ENCODE measurements at places on chromosomes 6 and 20.

DNA sequence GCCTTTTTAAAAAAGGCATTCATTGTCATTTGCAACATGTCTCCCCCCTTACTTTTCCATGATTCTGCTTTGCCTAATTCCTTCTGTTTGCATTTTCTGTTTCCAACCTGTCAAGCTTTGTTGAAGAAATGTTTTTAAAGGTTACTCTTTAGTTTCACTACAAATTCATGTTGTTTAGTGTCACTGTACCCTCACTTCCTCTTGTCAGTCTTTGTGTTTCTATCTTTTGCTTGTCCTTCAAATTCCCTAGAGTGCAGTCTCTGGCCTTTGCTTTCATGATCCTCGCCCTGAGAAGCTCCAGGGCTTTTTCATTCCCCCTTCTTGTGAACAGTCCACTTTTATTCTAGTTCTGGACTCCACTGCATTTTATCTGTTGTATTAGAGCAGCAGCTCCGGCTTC, 90.6 kb downstream of the MAP3K4 start:
- H3K4me1 ChIP-seq, result no peaks in the 10 kb centered on the region
- no peaks in the 10 kb centered on the region for H3K36me3 ChIP-seq
- H3K4me3 ChIP-seq, result no peak overlapping the region
- no peak overlapping the region for H3K27ac ChIP-seq
- DNase-seq, result no peak

DNA sequence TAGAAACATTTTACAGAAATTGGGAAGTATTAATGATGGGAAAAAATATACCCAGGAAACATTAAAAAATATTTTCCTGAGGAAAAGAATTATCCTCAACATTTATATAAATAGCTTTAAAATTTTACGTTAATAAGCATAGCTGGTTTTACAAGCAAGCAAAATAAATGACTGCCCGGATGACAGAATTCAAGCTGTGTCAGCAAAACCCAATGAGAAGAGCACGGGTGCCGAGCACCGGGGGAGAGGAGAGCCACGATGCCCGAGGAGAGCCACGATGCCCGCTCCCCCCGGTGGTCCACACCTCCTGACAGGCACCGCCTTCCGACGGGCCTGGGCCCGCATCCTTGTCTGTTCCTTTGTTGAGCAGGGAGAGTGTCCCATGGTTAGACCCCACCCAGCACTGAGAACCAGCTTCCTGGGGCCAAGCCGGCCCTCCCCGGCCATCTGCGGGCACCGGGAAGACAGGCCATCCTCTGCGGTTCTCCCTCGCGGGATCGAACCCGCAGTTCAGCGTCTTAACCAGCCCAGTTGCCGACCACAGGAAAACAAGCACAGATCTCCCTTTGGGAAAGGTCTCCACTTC, 63.3 kb upstream of the PDE10A start:
- H3K4me3 ChIP-seq, result no peak overlapping the region
- no peaks in the 10 kb centered on the region for H3K27me3 ChIP-seq
- no peaks in the 10 kb centered on the region for H3K4me1 ChIP-seq
- no peak overlapping the region for H3K27ac ChIP-seq
- DNase-seq, result no peak

GRCh38 chr20:19335916-19336315, 123.5 kb downstream of the SLC24A3 start:
- peaks cover 4% of the 10 kb centered on the region for H3K4me1 ChIP-seq
- H3K27me3 ChIP-seq, result no peaks in the 10 kb centered on the region
- no peaks in the 10 kb centered on the region for H3K36me3 ChIP-seq
- no peak overlapping the region for H3K4me3 ChIP-seq
- DNase-seq, result no peak
- no peak overlapping the region for H3K27ac ChIP-seq

- DNase-seq, result no peak
- no peaks in the 10 kb centered on the region for H3K27me3 ChIP-seq
- H3K36me3 ChIP-seq, result no peaks in the 10 kb centered on the region
- H3K4me1 ChIP-seq, result peaks cover 38% of the 10 kb centered on the region
Measured at GRCh38 chr6:139982652-139983295, 608.3 kb upstream of the CITED2 start.

DNA sequence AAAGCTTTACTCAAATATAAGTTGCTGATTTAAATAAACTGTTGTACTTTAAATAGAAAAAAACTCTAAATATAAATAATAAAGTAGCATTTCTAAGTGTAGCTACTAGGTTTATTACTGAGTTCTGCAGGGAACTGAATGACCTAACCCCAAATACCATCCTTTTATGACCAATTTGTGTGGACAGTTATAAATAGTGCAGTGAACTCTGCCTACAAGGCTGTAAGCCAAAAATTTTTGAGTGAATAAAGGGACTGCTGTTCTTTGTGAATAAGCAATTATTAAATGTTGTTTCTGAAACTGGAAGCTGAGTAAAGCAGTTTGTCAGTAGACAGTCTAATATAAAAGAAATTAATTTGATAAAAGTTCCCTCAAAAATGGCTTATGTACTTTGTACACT, 90.8 kb upstream of the ELOVL5 start:
- H3K36me3 ChIP-seq, result no peaks in the 10 kb centered on the region
- DNase-seq, result no peak
- peaks cover 4% of the 10 kb centered on the region for H3K4me1 ChIP-seq
- no peak overlapping the region for H3K27ac ChIP-seq

- H3K4me1 ChIP-seq, result no peaks in the 10 kb centered on the region
- H3K27me3 ChIP-seq, result no peaks in the 10 kb centered on the region
- H3K36me3 ChIP-seq, result no peaks in the 10 kb centered on the region
- no peak overlapping the region for H3K27ac ChIP-seq
- H3K4me3 ChIP-seq, result no peak overlapping the region
- DNase-seq, result no peak
Measured at GRCh38 chr6:3296537-3296936, 37.8 kb downstream of the PSMG4 start.

- DNase-seq, result no peak
- no peak overlapping the region for H3K27ac ChIP-seq
- H3K27me3 ChIP-seq, result no peaks in the 10 kb centered on the region
- no peaks in the 10 kb centered on the region for H3K4me1 ChIP-seq
- H3K4me3 ChIP-seq, result no peak overlapping the region
Measured at GRCh38 chr6:105747823-105748405, 338.2 kb upstream of the PRDM1 start.

DNA sequence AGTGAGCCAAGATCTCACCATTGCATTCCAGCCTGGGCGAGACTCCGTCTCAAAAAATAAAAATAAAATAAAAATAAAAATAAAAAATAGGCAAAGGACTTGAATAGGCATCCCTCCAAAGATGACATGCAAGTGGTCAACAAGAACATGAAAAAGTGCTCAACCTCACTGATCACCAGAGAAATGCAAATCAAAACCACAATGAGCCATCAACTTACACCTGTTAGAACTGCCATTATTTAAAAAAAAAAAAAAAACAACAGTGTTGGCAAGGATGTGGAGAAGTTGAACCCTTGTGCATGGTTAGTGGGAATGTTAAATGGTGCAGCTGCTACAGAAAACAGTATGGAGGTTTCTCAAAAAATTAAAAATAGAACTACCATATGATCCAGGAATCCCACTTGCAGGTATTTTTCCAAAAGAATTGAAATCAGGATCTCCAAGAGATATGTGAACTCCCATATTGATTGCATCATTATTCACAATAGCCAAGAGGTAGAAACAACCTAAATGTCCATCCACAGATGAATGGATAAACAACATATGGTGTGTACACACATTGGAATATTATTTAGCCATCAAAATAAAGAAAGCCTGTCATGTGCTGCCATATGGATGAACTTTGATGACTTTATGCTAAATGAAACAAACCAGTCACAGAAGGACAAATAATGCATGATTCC, 2.8 kb downstream of the C20orf203 start:
- no peak overlapping the region for H3K4me3 ChIP-seq
- DNase-seq, result no peak
- H3K27ac ChIP-seq, result no peak overlapping the region
- H3K36me3 ChIP-seq, result no peaks in the 10 kb centered on the region
- no peaks in the 10 kb centered on the region for H3K4me1 ChIP-seq

DNA sequence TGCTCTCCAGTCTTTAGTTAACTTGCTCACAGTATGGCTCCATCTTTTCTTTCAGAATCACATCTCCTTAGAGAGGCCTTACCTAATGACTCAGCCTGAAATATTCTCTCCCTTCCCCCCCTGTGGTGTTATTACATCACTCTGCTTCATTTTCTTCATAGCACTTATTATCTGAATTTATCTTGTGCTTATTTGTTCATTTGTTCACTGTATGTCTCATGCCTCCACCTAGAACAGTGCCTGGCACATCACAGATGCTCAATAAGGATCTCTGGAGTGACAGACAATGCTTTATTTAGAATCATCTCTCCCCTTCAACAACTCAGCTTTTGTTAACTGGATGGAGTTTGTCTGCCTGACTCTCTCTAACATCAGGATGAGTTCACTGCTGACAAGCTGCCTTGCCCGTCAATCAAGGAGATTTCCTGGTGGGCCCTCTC, 96.6 kb upstream of the MAN1A1 start:
- peak overlapping the region; percentile 41 for H3K27ac ChIP-seq
- no peaks in the 10 kb centered on the region for H3K36me3 ChIP-seq
- peak; percentile 16 for DNase-seq
- no peaks in the 10 kb centered on the region for H3K27me3 ChIP-seq

- DNase-seq, result no peak
- peaks cover 11% of the 10 kb centered on the region for H3K4me1 ChIP-seq
- H3K27me3 ChIP-seq, result no peaks in the 10 kb centered on the region
- H3K36me3 ChIP-seq, result no peaks in the 10 kb centered on the region
- H3K27ac ChIP-seq, result peak overlapping the region; percentile 77
- H3K4me3 ChIP-seq, result no peak overlapping the region
Measured at GRCh38 chr6:63510849-63511248, 61.4 kb upstream of the LOC128125822 start.

Measured in hepatocyte (in vitro differentiated cells).